ENCODE measurements at places on chromosomes 5 and 9.

DNA sequence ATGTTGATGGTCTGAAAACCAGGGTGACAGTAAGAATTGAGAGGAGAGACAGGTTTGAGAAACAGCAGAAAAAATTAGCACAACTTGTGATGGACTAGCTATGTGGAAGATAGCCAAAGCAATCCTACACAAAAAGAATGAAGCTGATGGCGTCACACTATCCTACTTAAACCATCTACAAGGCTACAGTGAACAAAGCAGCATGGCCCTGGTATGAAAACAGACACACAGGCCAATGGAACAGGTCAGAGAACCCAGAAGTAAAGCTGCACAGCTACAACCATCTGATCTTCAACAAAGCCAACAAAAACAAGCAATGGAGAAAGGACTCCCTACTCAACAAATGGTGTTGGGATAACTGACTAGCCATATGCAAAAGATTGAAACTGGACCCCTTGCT lies 7.5 kb upstream of the UBE2R2 start:
- DNase-seq: no peak

DNA sequence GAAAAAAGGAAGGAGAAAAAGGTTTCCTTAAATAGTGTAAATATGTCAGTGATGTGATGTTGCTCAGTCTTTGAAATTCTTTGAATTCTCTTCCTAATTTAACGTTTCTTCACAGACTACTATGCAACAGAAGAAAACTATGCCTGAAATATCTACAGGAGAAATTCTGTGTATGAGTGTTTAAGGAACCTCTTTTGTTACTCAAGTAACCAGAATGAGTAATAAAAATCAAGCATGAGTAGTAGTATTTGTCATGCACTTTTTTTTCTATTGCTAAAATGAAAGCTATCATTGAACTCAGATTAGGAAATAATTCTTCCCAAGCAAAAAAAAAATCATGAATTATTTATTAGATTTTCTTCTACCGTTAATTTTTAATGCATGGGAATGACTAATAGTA lies 20.3 kb upstream of the THG1L start:
- no peak for DNase-seq

- no peak for DNase-seq
These were observed 129.2 kb downstream of the MED27 start for GRCh38 chr9:131950487-131950886.

GRCh38 chr5:12119657-12120056 lies 215.4 kb upstream of the CTNND2 start:
- no peak for DNase-seq

- no peak for DNase-seq
These were observed 116.5 kb downstream of the SLC1A3 start for GRCh38 chr5:36722900-36723299.

GRCh38 chr5:105163547-105163946 lies 1601.0 kb upstream of the NUDT12 start:
- DNase-seq: no peak

DNA sequence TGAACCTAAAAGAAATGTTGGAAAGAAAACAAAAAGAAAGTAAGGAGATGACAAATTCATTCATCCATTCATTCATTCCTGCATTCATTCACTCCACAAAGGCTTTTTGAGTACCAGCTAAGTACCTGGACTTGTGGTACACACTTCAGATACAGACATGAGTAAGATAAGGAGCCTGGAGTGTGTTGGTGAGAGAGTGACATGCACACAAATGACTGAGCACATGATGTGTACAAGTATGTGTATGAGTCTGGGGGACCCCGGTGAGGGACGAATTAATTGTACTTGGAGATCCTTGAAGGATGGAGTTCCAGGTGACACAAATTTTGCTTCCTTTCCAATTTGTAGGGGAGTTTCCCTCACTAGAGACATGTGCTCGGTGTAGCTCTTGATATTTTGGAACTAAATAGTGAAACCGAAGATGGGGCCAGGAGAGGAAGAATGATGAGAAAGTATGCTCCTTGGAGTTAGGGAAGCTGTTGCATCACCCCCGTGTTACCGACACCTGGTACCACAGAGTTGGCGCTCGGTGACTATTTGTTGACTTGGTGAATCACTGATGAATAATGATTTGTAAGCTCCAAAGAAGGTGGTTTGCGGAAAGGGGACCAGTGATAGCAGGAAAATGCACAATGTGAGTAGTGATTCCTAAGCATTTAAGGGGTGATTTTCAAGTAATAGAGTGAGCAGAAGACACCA lies 509.8 kb downstream of the CCDC171 start:
- DNase-seq: peak; percentile 27

- no peak for DNase-seq
These were observed 15.2 kb downstream of the FNBP1 start for GRCh38 chr9:130027533-130028365.

- DNase-seq: no peak
These were observed 62.8 kb upstream of the RANBP3L start for GRCh38 chr5:36364473-36364872.

DNA sequence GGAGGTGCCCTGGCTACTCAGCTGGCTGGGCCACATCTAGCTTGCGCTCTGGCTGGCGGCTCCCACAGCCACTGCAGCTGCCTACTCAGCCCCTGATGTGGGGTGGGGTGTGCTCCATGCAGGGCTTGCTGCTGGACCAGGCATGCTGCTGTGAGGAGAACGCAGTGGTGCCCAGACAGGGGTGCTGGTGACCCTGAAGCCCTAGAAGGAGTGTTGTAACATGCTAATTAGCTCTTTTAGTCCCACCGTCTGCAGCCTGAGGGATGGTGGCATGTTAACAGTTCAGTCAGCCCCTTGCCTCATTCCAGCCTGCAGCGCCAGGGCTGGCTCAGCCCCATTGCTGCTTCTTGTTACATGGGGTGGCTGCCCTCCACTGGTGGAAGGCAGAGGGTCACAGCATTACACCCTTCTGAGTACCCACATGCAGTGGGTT lies 642.3 kb downstream of the DMRTA1 start:
- no peak for DNase-seq

DNA sequence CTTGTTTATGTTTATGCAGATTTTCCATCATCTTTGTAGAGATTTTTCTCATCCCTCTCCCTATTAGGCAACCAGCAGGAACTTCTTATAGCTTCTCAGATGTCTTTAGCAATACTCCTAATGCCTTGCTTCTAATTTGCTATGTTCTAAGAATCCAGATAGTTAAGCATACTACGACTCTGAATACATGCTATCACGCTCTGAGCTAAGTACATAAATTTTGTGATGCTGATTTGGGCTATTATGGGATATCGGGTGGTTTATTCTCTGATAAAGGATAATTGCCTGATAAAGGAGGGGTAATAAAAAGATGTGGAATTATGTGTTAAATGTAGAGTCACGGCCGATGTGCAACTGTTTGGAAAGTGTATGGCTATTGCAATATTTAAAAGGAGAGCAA lies 6.5 kb upstream of the FBXL7 start:
- no peak for DNase-seq

DNA sequence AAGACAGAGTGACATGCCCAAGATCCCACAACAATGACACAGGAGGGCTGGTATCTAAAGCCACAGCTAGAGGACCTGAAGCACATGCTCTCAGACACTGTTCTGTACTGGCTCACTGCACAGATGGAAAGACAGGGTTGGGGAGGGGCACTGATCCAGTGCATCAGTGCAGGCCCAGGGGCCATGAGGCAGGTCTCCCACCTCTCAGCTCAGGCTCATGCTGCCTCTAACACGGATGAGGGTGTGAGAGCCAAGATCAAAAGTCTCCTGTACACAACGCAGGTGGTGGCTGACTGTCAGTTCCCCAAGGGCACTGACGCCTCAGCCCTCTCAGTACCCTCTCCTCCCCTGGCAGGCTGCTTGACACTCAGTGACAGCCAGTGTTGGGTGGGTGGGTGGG lies 10.9 kb downstream of the RAPGEF1 start:
- DNase-seq: peak; percentile 71

GRCh38 chr9:77170991-77171699 lies 6.2 kb upstream of the VPS13A start:
- no peak for DNase-seq

- DNase-seq: no peak
These were observed 57.7 kb upstream of the NXNL2 start for GRCh38 chr9:88477300-88477751.

GRCh38 chr5:36606428-36607113 lies at the start of gene SLC1A3:
Gene SLC1A3, plus strand, starts transcription at chr5:36606606. Its CDS starts 1,818 bp downstream, at chr5:36608424.
- peak; percentile 60 for DNase-seq

GRCh38 chr9:123322273-123323195 lies 33.5 kb upstream of the CRB2 start:
- peak; percentile 62 for DNase-seq

DNA sequence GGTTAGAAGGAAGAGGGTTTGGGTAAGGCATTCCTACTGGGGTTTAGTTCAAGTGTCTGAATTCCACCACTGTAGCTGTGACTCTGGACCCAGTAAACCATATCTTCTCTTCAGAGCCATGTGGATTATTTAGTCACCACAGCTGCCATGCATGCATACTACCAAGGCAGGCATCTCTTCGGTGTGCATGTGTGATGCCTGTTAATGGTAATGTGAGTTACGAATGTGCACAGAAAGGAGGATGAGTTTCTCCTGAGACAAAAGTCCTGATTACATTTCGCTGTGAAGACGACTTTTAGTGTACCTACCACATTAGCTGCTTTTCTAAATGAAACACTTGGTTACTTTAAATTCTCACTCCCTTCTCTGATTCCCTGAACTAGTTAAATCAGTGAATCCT lies 9.3 kb downstream of the PBX3 start:
- DNase-seq: no peak

GRCh38 chr9:86732514-86733171 lies 214.7 kb downstream of the GAS1 start:
- DNase-seq: no peak

GRCh38 chr5:126137891-126138280 lies 285.3 kb upstream of the GRAMD2B start:
- DNase-seq: no peak

DNA sequence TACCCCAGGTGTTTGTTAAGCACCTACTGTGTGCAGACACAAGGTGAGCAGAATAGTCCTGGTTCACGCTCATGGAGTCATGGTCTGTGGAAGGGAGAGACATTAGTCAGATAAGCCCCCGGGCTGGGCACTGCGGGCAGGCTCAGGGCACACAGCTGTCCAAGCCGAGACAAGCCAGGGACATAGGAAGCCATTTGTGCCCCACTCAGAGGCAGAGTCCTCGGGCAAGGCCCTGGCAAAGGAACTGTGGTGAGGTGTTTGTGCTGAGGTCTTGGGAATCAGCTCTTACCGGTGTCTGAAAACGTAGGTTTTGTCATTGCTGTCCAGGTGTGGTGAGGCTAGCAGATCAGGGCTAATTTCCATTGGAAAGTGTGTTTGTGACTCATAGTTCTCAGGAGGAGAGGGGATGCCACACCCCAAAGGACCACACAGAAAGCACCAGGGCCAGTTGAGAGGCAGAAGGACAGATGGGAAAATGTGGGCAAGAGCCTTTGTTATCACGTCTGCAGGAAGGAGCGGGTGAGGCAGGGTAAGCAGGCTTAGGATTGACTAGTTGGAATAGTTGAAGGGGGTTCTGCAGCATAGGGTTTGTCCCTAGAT lies 46.1 kb upstream of the NEURL1B start:
- no peak for DNase-seq

DNA sequence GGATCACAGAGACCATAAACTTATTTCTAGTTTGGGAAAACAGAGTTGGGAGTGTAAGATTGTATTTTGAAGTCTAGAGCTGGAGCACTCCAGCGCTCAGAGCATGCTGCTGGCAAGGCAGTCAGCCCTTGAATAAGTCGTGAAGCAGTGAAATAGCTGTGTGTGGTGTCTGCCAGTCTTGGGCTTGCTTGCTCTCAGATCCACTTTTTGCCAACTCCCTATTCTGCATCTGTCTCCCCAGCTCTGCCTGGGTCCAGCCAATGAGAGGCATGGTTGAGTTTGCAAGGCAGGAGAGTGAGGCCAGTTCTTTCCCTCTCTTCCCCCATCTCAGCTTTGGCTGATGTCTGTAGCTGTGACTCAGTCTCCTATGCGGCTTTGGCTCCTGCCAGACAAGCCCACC lies 23.3 kb upstream of the RASGRF2 start:
- DNase-seq: no peak

- no peak for DNase-seq
These were observed 7.2 kb upstream of the HOMER1 start for GRCh38 chr5:79521156-79521555.

GRCh38 chr5:135176991-135177390 lies 143.0 kb upstream of the PITX1 start:
- no peak for DNase-seq

DNA sequence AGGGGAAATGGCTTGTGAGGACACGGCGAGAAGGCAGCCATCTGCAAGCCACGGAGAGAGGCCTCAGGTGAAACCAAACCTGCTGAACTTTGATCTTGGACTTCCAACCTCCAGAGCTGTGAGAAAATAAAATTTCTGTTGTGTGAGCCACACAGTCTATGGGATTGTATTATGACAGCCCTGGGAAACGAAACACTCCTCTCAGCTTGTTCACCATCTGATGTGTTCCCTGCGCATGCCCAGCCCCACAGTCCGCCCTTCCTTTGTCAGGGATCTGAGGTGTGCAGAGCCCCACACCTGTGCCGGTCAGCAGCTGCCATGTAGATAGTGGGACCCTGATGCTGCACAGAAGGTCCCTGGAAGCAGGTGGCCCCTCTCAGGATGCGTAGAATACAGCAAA lies 34.1 kb downstream of the PLPP7 start:
- no peak for DNase-seq

DNA sequence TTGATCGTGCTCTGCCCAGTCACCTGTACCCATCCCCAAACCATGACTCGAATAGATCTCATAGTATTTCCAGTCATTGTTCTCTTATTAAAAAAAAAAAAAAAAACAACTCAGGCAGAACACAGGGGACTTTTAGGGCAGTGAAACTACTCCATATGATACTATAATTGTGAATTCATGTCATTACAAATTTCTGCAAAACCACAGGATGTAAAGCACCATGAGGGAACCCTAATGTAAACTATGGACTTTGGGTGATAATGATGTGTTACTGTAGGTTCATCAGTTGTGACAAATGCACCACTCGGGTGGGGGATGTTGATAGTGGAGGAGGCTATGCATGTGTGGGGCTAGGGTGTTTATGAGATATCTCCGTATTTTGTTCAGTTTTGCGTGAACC lies 133.8 kb downstream of the RAB3C start:
- no peak for DNase-seq

DNA sequence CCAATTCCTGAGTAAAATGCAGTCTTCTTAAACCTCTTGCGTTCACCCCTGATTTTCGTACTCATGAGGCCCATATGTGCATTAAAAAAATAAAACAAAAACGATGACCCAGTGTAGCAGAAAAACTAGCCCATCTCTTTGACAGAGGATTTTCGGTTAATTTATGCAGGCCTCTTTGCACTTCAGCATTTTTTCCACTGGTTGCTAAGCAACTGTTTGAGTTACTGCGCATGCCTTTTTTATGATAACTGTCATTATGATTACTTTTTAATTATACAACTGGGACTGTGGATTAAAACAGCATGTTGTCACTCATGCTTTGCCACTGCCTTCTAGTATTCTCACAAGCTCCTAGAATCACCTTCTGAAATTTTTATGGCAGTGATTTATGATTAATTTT lies 165.0 kb downstream of the SMARCA2 start:
- DNase-seq: no peak

- no peak for DNase-seq
These were observed 89.5 kb upstream of the TTC23L start for GRCh38 chr5:34749431-34749873.
